ENCODE measurements at places on chromosomes 3 and 15.

GRCh38 chr3:171748064-171748924, 62.0 kb downstream of the PLD1 start:
- DNase-seq: no peak

GRCh38 chr3:12750658-12751071, 8.4 kb downstream of the TMEM40 start:
- no peak for DNase-seq

GRCh38 chr3:71393093-71393492, 190.4 kb downstream of the FOXP1 start:
- DNase-seq: no peak

GRCh38 chr15:93943586-93943985, 287.8 kb upstream of the MCTP2 start:
- DNase-seq: no peak

- no peak for DNase-seq
Observed at GRCh38 chr3:33915796-33916546, 117.5 kb downstream of the PDCD6IP start.

DNA sequence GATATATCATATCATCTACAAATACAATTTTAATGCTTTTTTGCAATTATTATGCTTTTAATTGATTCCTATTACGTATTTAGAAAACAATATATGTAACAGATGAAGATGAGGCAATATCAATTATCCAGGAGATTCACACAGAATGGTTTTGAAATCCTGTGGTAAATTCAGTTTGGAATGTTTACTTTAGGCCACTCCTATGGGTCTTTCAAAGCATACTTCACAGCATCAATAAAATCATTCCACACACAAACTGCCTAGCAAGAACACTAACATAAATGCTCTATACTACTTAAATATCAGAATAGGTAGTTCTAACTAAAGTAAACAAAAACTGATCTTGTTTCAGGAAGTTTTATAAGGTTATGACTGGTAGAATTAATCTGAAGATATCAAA, 90.5 kb downstream of the FAM227B start:
- no peak for DNase-seq

GRCh38 chr3:15153103-15153502, 52.9 kb upstream of the CAPN7 start:
- DNase-seq: no peak

Measured in central memory CD8-positive, alpha-beta T cell (primary cell).